Right ventricle myocardium superior (tissue), 1 donor: ENCODE measurements at places on chromosomes 2 and 18.
A peak's percentile ranks its signal among the peaks of the same experiment; 100 is the strongest.

- no peak for DNase-seq
Measured at GRCh38 chr2:160245614-160246155, 45.6 kb upstream of the ITGB6 start.

GRCh38 chr2:19358242-19359020 is at the start of gene OSR1:
Gene OSR1, minus strand, starts transcription at chr2:19358623. Its CDS starts 4,818 bp downstream, at chr2:19353805.
- peak; percentile 79 for DNase-seq

DNA sequence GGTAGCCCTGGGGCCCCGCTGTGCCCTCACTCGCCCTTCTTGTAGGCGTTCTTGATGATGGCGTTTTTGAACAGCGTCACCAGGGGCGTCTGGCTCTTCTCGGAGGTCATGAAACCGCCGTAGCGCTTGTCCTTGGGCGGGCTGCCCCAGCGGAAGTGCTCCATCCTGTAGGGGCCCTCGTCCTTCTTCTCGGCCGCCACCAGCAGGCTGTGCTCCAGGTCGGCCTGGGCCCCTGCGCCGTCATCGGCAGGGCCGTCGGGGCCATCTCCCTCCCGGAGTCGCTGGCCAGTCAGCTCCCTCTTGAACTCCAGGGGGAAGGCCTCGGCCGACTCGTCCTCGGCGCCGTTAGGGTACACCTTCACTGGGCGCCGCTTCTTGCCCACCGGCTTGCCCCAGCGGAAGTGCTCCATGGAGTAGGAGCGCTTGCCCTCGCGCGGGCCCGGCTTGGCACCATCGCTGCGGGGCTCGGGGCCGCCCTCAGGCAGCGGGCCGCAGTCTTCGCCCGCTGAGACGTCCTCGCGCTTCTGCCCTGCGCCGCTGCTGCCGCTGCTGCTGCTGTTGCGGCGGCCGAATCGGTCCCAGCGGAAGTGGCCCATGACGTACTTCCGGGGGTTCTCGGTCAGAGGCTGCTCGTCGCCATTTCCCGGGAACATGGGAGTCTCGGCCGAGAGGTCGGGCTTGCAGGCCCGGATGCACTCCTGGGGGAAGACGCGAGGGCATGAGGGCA is 7.2 kb downstream of the POMC start:
- DNase-seq, result peak; percentile 87

DNA sequence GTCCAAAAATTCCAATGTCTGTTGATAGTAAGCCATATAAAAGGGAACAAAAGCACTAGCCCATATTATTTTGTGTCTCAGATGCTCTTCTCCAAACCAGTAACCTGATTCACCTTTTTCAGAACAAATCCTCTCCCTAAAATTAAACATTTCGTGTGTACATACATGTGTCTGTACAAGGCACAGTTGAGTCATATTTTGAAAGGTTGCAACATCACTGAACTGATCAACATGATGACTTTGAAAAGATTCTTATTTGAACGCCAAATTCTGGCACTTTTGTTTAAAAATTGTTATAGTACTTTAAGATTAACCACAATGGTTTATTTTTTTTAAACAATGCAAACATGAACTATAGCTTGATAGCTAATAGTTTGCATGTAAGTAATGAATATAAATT is 102.5 kb downstream of the RIT2 start:
- no peak for DNase-seq
